Stimulated activated CD8-positive, alpha-beta memory T cell treated with anti-CD3 and anti-CD28 coated beads, Interleukin-4, amount 100 ng/mL, for 1 hour (primary cell): ENCODE measurements at places on chromosomes 6 and 20.

- DNase-seq = no peak
These were observed 67.1 kb downstream of the TFAP2A start for GRCh38 chr6:10347561-10348327.

GRCh38 chr6:28312939-28313338 is 23.0 kb downstream of the ZSCAN31 start:
- DNase-seq = no peak

GRCh38 chr6:34362909-34363680 is 29.4 kb downstream of the NUDT3 start:
- DNase-seq = no peak

GRCh38 chr6:32882879-32883250 is 28.9 kb downstream of the PSMB9 start:
- DNase-seq = no peak

DNA sequence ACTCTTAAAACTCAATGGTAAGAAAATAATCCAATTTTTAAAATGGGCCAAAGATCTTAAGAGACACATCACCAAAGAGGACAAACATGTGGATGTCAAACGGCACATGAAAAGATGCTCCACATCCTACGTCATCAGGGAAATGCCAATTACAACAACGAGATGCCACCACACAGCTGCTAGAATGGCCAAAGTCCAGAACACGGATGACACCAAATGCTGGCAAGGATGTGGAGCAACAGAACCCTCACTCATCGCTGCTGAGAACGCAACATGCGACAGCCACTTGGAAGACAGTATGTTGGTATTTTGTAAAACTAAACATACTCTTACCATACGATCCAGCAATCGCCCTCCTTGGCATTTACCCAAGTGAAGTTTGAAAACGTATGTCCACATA is 132.8 kb upstream of the CDH4 start:
- no peak for DNase-seq

DNA sequence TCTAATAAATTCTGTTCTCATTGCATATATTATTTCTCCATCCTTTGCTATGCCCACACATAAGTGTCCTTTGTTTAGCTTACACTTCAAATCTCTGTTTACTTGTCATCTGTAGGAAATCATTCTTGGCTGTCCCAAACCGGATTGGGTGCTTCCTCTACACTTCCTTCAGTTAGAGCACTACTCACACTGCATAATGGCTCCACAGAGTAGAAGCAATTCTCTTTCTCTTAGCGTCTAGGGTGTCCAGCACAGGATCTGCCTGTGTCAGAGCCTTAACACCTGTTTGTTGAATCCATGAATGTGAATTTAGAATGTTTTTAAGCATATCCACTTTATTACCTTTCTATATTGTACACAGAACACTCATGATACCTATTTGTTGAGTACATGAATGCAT is 87.0 kb upstream of the BMP2 start:
- DNase-seq = no peak

- DNase-seq = no peak
These were observed 30.2 kb upstream of the SGK1 start for GRCh38 chr6:134347885-134348805.

- no peak for DNase-seq
These were observed 20.5 kb upstream of the LTV1 start for GRCh38 chr6:143822584-143823024.

GRCh38 chr20:44770484-44771171 is 25.0 kb downstream of the KCNK15 start:
- DNase-seq = no peak

GRCh38 chr6:12034837-12035236 is 22.7 kb downstream of the HIVEP1 start:
- DNase-seq = no peak

DNA sequence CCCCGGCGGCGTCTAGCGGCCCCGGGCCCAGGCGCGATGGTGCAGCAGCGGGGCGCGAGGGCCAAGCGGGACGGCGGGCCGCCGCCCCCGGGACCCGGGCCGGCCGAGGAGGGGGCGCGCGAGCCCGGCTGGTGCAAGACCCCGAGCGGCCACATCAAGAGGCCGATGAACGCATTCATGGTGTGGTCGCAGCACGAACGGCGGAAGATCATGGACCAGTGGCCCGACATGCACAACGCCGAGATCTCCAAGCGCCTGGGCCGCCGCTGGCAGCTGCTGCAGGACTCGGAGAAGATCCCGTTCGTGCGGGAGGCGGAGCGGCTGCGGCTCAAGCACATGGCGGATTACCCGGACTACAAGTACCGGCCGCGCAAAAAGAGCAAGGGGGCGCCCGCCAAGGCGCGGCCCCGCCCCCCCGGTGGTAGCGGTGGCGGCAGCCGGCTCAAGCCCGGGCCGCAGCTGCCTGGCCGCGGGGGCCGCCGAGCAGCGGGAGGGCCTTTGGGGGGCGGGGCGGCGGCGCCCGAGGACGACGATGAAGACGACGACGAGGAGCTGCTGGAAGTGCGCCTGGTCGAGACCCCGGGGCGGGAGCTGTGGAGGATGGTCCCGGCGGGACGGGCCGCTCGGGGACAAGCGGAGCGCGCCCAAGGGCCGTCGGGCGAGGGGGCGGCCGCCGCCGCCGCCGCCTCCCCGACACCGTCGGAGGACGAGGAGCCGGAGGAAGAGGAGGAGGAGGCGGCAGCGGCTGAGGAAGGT is 715 bp downstream of the SOX12 start:
- DNase-seq = peak; percentile 17

DNA sequence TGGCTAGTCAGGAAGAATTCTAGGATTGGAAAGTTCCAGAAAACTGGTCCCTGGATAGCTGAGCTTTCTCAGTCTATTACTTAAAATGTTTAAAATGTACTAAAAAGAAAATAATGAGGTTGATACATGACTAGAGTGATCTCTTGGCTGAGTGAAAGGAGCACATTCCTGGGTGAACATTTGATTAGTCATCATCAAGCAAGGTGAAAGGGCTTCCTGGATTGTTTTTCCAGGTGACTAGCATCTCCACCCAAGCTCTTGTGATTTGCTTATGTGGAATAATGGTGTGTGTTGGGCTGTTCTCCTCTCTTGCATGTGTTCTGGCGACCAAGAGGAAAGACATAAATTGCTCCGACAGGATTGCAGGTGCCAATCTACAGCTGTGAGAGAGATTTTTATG is 42.9 kb downstream of the PKIB start:
- no peak for DNase-seq

DNA sequence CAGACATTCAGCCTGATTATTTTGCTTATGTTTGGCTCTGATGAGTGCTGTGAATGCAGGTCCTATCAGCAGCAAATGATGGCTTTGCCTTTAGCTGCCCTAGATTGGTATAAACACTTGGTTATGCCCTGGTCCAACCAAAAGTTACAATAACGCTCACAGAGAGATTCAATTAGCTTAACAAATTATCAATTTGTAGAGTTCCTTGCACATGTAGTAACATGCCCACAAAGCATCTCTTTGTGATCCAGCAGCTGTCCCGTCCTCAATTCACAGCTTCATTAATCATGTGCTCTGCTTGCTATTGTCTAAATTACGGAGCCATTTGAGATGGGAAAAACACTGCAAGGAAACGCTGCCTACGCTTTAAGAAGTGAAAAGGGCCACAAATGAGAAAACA is 457.9 kb downstream of the HDGFL1 start:
- DNase-seq = no peak

GRCh38 chr6:104943781-104944180 is 13.1 kb upstream of the LIN28B start:
- DNase-seq = no peak

GRCh38 chr6:170522565-170523183 is 30.4 kb downstream of the PSMB1 start:
- no peak for DNase-seq
